Naive thymus-derived CD4-positive, alpha-beta T cell (primary cell): ENCODE measurements at places on chromosomes 12 and 14. TPM values are rescaled to one million over a fixed set of nuclear protein-coding genes. Genes with fewer than 3 reads are reported as not detected.

GRCh38 chr12:31248815-31249214 lies 77.1 kb downstream of the SINHCAF start:
- no peak for DNase-seq

- no peak for DNase-seq
Measured at GRCh38 chr12:47155457-47156166, 75.9 kb upstream of the AMIGO2 start.

DNA sequence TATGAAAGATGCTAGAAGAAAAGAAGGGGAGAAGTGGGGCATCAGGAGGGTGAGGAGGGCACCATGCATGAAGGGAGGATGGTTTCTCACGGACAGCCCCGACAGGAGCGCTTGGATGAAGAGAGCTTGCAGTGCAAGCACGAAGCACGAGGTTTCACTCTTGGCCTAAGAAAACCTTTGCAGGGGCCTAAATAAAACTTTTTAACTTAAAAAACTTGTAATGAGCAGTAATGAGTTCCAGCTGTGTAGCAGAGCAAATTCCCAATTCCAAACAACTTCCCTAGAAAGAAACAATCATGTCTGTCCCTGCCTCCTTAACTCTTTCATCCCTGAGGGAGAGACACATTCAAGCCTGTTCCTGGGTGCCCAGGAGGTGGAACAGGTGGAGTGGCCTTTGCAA lies 119.5 kb downstream of the PAH start:
- DNase-seq: no peak

DNA sequence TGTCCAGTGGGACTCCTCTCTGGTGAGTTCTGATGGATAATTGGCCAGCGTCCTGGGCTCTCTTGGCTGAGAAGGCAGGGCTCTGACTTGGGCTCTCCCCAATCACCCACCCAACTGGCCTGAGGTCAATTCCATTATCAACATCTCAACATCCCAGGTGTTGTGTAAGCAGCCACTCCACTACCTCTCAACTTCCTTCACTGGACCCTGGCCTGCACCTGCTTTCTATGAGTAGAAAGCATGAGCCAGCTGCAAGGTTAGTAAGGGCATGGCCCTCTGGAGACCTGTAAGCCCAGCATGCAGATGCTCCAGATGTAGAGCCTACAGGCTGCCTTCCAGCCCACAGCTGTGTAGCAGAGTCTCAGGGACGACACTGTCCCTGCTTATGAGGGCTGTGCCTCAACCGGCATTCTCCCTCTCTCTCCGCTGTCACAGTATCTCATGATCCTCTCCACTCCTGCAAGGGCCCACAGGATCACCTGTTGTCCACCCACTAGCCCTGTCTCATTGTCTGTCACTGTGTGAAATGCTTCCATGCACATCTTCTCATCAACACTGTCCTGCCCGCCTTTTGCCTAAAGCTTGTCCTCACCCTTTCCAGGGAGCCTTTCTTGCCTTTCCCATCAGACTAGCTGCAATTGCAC lies 5.4 kb upstream of the KRT81 start:
- DNase-seq: no peak

EIF2S3B gene
- not detected for total RNA-seq

RPS6KA5 gene
- 37.1 TPM for total RNA-seq
